DMS 273 treated with DMSO at 0.1 percent for 48 hours (cell line): ENCODE measurements at places on chromosomes 5 and 9.

GRCh38 chr9:105676351-105676923 lies 14.2 kb downstream of the TAL2 start:
- no peak for DNase-seq

DNA sequence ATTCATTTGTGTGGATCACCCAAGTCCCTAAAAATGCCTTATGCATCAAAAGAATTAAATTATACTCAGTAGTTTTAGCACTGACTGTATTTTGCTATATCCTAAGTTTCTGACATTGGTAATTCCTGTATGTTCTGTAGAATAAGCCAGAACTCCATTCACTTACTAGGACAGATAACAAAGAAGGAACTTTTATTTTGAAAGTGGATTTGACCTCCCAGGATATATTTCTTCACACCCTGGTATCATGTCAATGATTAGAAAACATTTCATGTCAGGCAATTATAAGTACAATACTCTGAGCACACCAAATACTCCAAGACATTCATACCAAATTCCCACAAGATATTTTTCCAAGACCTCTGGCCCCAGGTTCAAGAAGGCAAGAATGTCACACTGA lies 28.7 kb upstream of the MYOT start:
- no peak for DNase-seq

GRCh38 chr5:93580927-93581445 lies at the start of gene NR2F1-AS1:
TSS of gene NR2F1-AS1 (minus strand) at chr5:93581219.
- DNase-seq = peak; percentile 13

GRCh38 chr9:21381448-21382339 lies 3.5 kb downstream of the IFNA2 start:
- no peak for DNase-seq
